ENCODE measurements at places on chromosomes 4 and X.

DNA sequence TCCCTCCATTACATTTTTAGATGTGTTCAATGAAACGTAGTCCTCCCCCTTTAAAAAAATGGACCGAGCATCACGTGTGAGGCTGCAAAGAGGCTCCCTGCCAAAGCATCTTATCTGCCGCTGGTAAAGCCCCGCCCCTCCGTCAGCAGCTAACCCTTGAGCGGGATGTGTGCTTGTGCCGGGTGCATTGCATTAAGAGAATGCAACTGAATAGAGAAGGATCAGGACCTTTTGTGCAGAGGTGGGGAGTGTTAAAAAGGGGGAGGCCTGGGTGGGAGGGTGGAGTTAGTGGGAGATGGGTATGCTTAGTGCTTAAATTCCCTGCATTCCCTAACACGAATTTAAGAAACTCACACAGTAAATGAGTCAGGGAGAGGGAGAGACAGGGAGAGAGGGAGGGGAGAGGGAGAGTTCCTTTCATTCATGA lies 66.0 kb downstream of the TBL1X start:
- peak; percentile 30 for DNase-seq

DNA sequence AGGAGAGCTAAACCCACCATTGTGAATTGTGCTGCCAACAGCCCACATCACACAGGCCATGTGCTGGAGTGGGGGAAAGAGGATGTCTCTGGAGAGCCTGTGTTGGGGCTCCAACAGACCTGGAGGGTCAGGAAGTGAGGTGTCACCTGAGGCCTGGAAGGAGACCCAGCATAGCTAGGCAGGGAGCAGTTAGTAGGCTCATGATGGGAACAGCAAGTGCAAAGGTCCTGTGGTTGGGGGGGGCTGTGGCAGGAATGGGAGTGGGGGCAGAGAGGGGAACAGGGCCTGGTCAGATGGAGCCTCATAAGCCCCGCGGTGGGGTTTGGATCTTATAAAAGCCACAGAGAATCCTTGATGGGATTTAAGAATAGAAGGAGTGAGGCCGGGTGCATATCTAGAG lies 35.9 kb upstream of the GPR78 start:
- no peak for DNase-seq

GRCh38 chrX:106963111-106963510 lies 36.9 kb downstream of the MORC4 start:
- DNase-seq, result no peak

- DNase-seq, result no peak
Measured at GRCh38 chrX:135543172-135543571, 22.7 kb downstream of the INTS6L start.

DNA sequence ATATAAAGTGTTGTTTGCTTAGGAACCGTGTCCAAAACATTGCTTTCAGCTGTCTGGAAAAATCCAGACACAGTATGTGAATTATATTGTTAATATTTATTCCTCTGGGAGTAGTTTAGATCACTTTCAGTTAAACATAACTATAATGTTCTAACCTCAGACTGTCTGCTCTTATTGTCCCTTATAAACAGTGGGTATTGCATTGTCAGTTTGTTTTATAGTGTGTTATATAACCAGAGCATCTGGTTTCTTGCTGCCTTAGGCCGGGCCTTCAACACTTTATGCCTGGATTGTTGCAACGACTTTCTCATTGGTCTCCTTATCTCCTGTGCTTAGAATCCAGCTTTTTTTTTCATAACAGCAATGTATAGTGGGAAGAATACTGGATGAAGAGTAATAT lies 26.4 kb downstream of the ATG4A start:
- no peak for DNase-seq

All from H54 (cell line).